ENCODE measurements at places on chromosomes 11 and 22.

DNA sequence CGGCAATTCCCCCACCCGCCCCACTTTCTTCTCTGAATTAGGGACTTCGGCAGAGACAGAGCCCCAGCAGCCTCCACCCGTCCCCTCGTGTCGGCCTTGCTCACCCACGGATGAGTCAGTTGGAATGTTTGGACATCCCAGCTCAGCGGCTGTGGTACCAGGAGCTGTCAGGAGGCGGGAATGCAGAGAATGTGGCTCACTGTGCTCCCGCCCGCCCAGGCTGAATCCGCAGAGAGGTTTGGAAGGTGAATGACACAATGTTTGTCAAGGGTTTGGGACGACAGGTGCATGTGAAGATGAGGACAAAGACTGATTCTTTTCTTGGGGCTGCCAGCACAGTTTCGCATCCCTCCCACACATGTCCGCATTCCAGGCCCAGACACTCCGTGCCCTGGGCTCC is 39.6 kb downstream of the LIF start:
- DNase-seq = no peak

GRCh38 chr22:49536571-49537131 is 291.0 kb downstream of the BRD1 start:
- no peak for DNase-seq

DNA sequence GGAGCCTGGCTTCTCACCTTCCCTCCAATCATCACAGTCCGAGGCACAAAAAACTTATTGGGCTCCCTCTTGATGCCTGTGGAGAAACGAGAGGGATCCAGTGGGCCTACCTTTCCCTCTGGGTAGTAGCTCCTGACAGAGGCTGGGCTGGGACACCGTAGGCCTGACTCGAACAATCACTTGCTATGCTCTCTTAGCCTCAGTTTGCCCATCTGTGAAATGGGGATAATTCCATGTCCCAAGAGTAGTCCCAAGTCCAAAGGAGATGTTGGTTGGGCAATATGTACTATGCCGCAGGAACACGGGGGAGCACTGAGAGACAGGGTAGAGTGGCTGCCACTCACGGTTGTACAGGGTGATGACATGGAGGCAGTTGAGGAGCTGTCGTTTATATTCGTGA is 7.6 kb upstream of the RASGRP2 start:
- DNase-seq = no peak

DNA sequence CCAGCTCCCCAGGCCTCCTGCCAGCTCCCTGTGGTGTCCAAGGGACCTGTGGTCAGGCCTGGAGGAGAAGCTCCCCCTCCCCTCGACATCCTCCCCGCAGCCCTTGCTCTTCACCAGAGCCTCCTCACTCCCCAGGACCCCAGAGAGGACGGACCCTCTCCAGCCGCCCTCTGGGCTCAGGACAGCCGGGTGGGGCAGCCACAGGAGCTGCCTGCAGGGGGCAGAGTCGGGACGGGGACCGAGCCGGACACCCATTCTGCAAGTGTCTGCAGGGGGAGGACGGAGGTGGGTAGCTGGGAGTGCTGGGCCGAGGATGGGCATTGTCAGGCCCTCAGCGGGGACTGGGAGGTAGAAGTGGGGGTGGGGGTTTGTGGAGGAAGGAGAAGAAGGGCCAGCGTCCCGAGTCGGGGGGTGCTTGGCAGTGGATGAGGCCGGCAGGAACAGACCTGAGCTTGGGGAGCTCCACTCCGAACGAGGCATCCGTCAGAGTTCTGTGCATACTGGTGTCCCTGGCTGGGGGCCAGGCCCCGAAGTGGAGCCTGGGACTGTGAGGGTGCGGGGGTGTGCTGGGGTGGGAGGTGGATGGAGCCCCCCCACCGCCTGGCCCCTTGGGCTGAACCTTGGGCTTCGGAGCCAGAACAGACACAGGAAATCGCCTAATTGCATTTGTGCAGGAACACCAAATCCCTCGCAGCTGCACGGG is 15.2 kb downstream of the PRR33 start:
- DNase-seq = no peak

GRCh38 chr11:1696608-1697570 is at the start of gene KRTAP5-6:
Gene KRTAP5-6 (plus strand): TSS chr11:1697195. CDS start chr11:1697246, 51 bp downstream.
- no peak for DNase-seq

DNA sequence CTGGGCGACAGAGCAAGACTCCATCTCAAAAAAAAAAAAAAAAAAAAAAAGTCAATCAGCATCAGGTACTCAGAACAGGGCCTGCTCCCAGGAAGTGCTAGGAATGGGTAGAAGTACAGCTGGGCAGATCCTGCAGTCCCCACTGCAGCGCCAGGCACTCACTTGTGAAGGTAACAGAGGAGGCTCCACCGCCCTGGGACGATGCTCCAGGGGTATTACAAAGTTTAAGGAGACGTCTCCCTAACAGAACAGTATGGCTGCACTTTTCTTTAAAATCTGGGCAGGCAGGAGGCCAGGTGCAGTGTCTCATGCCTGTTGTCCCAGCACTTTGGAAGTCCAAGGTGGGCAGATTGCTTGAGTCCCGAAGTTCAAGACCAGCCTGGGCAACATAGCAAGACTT is 1449.0 kb downstream of the BRD1 start:
- DNase-seq = no peak

GRCh38 chr11:128525411-128526243 is 61.7 kb downstream of the ETS1 start:
- no peak for DNase-seq

GRCh38 chr11:1542267-1542666 is 29.8 kb downstream of the DUSP8 start:
- DNase-seq = no peak

- no peak for DNase-seq
These were observed 2.9 kb upstream of the APOBEC3A start for GRCh38 chr22:38954414-38955043.

GRCh38 chr11:38448284-38448683 is 1850.2 kb upstream of the RAG2 start:
- no peak for DNase-seq

DNA sequence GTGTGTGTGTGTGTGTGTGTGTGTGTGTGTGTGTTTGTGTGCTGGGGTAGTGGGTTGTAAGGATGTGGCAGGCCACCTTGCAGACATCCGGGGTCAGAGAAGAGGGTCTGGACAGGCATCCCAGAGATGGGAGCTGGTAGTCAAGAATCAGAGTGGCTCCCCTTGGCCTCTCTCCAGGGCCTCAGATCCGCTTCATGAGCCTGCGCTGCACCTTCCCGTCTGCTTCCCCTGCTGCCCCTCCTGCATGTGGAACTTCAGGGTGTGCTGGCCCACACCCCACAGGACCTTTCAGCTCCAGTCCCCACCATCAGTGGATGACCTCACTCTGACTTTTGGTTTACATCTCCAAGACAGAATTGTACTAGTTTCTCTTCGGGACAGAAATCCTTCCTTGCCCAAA is 31.2 kb downstream of the TREH start:
- DNase-seq = no peak

DNA sequence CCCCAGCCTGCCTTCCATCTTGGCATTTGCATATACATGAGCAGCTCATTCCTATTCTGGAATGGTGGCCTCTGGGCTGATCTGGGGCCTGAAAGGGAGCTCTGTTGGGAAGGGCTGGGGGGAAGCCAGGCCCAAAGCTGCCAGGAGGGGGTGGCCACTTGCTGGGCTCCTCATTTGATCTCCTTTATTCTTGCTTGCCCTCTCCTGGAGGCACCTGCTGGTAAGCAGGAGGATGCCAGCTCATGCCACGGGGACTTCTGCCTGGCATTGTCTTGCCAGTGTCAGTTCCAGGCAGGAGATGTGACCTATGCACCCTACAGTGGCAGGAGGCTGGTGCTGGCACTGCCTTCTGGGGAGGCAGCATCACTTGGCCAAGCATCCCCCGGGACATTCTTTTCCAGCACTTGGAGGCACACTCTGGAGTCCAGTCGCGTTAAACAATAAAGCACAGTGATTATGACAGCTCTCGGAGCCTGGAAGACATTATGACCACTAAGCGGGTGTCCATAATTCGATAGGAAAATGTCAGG is 128.3 kb downstream of the NTM start:
- DNase-seq = no peak

DNA sequence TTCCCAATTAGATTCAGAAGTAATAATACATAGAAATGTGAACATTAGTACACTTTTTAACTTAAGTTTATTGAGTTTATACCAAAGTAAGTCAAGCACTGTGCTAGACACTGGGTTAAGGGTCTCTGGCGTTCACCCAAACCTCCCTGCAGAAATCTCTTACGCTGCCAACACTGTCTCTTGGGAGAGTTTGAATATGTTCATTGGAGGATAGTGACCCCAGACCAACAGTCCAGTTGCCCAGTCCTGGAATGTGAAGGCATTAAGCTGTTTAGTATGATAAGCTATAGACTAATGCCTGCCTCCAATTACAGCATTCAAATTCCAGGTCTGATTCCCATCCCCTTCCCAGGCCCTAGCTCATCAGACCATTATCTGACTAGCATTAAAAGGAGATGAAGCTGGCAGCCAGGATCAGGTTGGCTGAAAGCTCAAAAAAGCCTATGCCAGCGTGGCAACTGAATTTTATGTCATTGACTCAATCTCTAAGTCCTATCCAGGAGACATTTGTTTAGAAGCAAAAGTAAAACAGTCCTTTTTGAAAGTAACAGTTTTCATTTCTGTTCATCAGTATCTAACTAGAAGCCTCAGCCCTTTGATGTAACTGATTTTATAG is 77.8 kb downstream of the SFI1 start:
- DNase-seq = no peak

DNA sequence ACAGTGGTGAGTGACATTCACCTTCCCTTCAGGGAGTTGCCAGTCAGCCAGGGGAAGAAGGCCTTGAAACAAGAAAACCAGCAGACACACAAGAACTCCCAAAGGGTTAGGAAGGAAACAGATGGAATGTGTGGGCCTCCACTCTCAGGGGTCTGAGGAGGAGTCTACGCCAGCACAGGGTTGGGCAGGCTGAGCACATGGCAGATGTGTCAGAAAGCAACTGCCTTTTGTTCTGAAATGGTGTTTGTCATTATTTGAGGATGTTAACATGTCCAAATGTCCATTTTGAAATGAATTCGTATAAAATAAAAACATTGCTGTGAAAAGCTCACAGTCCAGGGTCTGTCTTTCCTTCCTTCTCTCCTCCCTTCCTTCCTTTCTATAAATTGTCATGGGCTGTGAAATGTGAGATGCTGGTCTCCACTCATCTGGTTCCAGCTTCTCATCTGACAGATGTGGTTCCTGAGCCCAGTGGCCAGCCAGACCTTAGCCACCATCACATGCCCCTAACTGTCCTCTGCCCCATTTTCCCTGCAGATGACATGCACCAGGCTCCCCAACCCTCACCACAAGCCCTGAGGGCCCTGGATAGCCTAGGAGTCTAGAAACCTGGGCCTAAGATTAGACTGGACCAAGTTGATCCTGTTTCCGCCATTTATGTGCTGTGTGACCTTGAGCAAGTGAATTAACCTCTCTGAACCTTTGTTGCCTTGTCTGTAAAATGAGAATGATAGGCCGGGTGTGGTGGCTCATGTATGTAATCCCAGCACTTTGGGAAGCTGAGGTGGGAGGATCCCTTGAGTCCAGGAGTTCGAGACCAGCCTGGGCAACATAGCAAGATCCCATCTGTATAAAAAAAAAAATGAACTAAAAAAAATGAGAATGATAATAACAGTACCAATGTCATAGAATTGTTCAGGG is 56.2 kb upstream of the CRYBB3 start:
- no peak for DNase-seq

DNA sequence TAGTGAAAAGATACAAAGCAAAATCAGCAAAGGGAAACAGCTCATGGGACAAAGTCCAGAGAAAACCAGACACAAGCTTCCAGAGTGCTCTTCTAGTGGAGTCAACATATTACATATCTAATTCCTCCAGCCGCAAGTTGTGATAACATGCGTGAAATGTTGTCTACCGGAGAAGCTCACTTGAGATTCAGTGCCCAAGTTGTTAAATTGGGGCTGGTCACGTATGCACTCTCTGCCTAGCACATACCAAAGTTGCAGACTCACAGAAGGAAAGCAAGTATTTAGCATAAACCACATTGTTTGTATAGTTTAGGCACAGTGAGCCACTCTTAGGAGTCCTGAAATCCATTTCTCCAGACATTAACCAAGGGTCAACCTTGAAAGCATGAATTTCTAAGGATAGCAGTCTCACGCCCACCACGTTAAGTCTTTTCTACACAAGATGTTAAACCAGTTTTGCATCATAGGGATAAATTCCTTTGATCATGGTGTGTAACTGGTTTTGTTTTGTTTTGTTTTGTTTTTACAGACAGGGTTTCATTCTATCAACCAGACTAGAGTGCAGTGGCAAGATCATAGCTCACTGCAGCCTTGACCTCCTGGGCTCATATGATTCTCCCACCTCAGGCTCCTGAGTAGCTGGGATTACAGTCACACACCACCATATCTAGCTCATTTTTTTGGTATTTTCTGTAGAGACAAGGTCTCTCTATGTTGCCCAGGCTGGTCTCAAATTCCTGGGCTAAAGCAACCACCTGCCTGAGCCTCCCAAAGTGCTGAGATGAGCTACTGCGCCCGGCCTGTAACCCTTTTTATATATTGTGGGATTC is 39.5 kb upstream of the EP300 start:
- DNase-seq = no peak

DNA sequence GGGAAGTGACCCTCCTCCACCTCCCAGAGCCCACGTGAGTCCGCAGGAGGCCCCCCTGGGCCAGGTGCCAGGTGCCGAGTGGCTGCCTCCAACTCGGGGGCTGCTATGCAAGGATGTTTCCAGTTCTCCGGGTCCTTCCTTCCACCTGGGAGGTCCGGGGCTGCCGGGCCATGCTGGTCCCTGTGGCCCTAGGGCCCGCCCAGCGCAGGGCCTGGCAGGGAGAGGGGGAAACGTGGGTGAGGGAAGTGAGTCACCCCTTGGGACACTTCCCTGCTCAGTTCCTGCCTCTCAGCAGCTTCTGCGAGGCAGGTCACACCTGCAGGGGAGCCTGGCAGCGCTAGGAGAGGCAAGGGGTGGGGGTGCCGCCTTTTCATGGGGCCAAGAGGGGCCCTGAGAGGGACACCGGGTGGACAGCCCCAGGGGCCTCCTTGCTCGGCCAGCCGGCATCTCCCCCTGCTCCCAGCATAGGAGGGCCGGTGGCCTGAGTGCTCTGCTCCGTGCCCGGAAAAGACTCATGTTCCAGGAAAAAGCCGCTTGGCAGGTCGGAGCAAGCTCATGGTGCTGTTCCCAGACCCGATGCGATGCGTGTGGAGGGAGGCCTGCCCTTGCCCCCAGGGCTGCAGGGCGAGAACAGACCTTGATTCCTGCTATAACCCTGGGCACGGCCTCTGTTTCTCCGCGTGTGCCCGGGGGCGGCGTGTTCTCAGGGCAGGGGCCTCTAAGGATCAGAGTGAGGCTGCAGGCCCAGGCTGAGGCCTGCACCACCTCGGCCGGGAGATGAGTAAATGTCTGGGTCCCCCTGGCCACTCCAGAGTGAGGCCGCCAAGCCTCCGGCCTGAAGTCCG is 30.3 kb upstream of the WNT7B start:
- peak; percentile 70 for DNase-seq

- no peak for DNase-seq
These were observed 86.0 kb upstream of the IZUMO1R start for GRCh38 chr11:94218372-94218771.

DNA sequence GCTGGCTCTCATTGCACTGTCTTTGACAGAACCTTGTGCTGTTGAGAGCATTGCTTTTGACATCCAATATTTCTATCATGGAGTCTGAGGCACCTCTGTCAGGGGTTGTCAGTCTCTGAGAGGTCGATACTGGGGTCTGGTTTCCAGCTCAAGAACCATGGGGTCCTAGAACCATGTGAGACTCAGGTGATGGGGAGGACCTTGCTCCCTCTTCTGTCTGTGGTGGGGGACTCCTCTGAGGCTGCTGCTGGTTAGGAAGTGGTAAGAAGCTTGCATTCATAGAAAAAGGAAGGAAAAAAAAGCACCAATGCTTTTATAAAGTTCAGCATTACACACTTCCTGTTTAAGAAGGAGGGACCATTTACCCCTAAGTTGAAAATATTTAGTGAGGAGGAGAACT is 91.8 kb upstream of the CD44 start:
- DNase-seq = no peak
